Activated naive CD4-positive, alpha-beta T cell treated with anti-CD3 and anti-CD28 coated beads, Interleukin-2, amount 10 ng/mL, durations not matched to agents 5 hours and 36 hours (primary cell): ENCODE measurements at places on chromosomes 13 and 19. TPM values are rescaled to one million over a fixed set of nuclear protein-coding genes. Genes with fewer than 3 reads are reported as not detected.

DCT gene
- 0.12 TPM for total RNA-seq

ZNF677 gene
- 9.4 TPM for total RNA-seq

PNKP gene
- total RNA-seq = 125 TPM

GRIK5 gene
- total RNA-seq = 0.38 TPM

RPS16 gene
- total RNA-seq = 3,249 TPM

ZNF491 gene
- 1.8 TPM for total RNA-seq

ZNF468 gene
- 16.8 TPM for total RNA-seq

LGALS7 gene
- not detected for total RNA-seq
